ENCODE measurements at places on chromosomes 11 and 22.

DNA sequence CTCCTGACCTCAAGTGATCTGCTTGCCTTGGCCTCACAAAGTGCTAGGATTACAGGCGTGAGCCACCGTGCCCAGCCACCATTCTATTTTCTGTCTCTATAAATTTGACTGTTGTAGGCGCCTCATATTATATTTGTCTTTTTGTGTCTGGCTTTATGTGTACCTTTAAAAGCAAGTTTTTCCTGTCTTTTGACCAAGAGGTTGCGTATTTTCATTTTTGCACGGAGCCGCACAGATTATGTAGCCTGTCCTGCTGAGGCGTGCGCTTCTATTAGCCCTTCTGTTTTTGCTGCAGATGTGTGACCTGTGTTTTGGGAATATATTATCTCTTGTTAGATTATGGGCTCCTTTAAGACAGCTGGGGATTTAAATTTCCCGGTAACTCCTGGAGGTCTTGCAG lies 40.4 kb upstream of the WEE1 start:
- DNase-seq: no peak

- DNase-seq: no peak
These were observed 28.8 kb upstream of the P2RY2 start for GRCh38 chr11:73189315-73189714.

GRCh38 chr11:495537-495931 lies 11.5 kb downstream of the RNH1 start:
- no peak for DNase-seq

GRCh38 chr11:114377612-114378267 lies 22.6 kb downstream of the C11orf71 start:
- no peak for DNase-seq

- no peak for DNase-seq
These were observed 41.5 kb upstream of the CNTN5 start for GRCh38 chr11:98979205-98979604.

GRCh38 chr11:122123263-122123929 lies 7.4 kb upstream of the BLID start:
- DNase-seq: no peak

GRCh38 chr11:8596504-8597046 lies 2.5 kb upstream of the STK33 start:
- DNase-seq: no peak

DNA sequence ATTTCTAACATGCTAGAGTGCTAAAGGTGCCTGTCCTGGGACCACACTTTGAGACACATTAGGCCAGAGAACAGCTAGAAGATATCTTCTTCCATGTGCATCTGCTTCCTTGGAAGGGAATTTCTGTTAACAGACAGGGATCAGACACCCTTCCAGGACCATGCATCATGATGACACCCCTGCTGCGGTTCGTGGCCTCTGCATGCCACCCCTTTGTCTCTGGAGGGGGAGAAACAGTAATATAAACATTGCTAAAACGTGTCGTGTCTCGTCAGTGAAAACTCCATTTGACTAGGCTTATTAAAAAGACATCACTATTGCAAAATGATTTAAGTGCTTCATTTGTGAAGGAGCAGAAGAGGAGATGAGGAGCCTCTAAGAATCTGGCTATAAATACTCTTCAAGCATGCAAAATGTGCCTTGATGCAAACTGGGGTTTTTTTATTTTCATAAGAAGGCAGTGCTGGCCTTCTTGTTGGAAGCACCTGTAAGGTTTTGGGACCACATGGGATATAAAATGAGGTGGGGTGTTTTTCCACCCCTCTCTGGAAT lies 141.6 kb downstream of the MYO18B start:
- no peak for DNase-seq

- DNase-seq: no peak
These were observed 90.8 kb upstream of the ALKBH3 start for GRCh38 chr11:43789700-43790443.

Measured in stimulated activated CD4-positive, alpha-beta T cell treated with anti-CD3 and anti-CD28 coated beads, Interleukin-4, amount 100 ng/mL, for 4 hours (primary cell).